GOT3 (cell line): ENCODE measurements at places on chromosomes 2 and 18.

DNA sequence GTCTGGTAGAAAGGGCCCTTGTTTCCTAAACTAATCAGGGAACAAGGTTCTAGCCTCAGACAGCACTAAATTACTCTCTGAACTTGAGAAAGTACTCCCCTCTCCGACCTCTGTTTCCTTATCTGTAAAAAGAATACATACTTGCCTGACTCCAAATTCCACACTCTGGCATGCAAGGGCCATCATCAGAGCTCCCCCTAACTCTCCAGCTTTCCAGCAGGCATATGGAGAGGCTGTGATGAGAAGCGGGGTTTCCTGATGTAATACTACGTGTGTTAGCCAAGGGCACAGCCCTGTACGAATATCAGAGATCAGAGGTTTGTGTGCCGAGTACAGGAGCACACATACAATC lies 1.8 kb upstream of the EVA1A start:
- no peak for DNase-seq

DNA sequence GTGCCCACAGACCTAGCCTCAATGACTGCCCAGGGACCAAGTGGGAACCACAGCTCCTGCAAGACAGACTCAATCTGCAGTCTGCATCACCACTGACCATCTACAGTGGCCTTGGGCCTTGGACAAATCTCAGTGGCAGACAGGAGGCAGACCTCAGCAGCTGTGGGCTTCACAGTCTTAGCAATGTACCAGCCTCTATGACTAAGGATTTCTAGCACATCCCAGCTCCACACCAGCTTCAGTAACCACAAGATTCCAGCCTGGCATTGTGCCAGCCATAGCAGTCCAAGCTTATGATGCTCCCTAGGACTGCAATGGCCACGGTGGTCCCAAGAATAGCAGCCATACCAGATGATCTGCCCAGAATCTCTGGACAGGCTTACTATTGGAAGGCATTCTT lies 19.6 kb upstream of the WDR75 start:
- no peak for DNase-seq

- DNase-seq: no peak
These were observed 79.5 kb downstream of the EPB41L3 start for GRCh38 chr18:5464251-5464650.

GRCh38 chr2:127672341-127673224 lies 2.7 kb downstream of the LIMS2 start:
- no peak for DNase-seq

DNA sequence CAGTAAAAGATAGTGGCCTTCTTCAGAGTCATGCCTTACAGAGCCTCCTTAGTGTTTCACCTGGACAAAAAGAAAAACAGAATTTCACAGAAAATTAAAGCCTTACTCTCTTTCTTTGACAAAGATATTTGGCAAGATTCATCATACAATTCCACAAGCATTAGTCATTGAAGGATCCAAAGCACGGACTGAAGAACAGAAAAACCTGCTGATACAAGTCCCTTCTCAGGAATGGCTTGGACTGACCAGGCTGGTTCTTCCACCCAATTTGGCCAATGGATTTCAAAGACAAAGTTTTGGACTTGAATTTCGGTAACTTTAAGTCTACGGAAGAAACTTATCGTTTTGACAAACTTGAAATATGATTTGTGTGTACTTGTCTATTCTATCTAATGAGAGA lies 39.1 kb upstream of the GALNT3 start:
- DNase-seq: no peak

DNA sequence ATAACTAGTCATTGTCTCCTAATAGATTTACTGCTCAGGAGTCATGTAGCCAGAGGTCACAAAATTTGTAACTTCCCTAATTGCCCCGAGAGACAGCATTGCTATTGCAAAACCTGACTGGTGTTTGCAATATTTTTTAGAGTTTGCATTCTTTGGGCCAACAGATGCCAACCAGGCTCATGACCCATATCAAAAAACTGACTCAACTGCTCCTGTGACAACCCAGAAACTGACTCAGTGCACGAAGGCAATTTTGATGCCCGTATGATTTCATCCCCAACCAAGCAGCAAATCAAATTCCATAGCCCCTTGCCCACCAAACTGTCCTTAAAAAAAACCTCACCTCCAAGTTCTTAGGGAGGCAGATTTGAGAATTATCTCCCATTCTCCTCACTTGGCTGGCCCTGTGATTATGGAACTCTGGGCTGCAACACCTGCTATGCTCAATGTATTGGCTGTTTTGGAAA lies 951.3 kb downstream of the TSN start:
- DNase-seq: no peak

DNA sequence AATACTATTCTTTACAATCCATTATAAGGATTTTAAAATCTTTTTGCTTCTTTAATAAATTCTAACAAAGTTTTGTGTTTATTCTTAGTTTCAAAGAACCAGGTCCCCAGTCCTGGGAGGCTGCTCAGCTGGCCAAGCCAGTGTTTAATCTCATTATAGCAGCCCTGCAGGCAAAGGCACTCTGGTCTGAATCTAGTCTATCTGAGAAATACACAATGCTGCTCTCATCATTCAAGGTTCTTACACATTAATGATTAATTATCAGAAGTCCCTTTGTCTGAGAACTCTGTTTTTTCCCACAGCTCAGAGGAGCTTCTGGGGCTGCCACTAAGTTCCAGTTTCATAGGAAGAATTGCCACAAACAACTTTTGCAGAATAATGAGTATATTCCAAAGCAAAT lies 27.7 kb downstream of the KCTD18 start:
- no peak for DNase-seq

DNA sequence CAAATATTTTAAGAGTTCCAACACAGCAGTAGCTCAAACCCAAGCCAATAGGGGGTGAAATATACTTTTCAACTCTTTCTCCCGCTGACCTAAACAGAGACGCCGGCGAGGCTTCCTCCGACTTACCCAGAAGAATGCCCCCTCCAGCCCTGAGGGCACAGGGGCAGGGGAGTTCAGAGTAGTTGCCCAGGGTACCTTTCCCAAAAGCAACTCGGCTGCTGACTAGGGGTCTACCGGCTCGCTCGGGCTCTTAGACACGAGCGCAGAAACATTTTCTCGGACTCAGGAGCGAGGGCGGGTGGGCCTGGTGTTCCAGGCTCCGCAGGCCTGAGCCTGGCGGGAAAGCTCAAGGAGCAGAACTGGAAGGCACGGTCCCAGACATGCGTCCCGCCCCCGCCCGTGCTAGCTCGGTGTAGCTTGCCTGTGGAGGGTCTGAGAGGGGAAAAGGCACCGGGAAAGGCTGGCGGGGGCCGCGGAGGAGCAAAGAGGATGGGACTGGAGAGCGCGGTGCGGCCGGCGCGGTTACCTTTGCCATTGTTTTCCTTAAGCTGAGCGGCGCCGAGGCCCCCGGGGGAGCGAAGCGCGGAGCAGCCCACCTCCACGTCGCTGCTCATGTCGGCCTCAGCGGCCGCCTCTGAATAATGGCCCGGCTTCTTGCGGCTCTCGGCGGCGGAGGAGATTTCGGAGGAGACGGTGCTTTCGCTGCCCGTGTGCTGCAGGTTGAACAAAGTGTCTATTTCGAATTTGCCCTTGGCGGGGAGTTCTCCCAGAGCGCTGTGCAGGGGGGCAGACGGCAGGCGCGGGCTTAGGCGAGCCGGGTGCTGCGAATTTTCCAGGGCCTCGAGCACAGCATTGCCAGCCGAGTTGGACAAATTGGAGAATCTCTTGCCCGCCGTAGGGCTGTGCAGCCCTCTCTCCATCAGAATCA lies 674 bp downstream of the EVX2 start:
- no peak for DNase-seq

GRCh38 chr2:224689539-224689938 lies 26.6 kb downstream of the CCDC195 start:
- DNase-seq: no peak

DNA sequence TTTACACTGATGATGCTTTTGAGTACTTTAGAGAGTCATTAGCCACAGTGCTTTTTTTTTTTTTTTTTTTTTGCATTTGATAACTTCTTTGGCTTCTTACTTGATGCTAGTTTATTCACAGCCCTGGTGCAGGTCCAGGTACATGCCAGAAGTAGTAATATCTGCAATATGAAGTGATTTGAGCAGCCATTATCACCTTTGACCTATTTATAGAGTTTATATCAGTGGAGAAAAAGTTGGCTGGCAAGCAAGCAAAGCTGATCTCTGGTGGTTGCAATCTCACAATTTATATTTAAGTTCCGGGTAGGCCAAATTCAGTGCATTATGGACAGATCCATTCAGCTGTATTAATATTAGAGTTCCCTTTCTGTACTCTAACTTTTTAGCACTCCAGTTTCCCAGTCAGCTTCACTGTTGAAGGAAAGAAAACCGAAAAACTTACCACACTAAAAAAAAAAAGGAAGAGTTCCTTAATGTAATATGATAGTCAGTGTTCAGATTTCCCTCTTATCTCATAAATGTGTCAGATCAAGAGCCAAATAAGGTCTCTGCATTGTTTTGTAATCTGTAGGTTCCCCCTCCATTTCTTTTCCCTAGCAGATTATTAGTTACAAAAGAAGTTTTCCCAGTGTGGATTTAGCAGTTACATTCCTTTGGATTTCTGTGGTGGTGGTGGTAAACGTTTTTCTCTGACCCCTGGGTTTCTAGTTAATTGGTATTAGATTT lies 78.6 kb downstream of the HAUS1 start:
- DNase-seq: no peak

DNA sequence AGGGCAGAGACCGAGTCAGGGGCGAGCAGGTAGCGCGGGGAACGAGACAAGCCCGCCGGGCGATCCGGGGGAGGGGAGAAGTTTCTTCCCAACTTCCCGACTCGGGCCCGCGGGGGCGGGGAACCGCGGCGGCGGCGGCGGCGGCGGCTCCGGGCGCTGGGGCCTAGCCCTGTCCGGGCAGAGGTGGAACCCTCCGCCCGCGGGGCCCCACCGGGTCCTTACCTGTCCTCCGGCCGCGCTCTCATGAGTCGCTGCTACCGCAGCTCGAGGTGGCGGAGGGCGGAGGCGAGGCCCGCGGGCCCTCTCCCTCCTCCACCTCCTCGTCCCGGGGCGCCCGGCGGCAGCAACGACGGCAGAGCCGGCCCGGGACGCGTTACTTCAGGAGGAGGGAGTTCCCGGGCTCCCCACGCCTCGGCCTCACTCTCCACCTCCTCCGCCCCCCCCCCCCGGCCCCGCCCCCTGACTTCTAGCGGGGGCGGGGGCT lies at the start of gene YES1:
Gene YES1, minus strand, starts transcription at position 351 of the 484 bp plus-strand sequence. CDS start 55,415 bp downstream, outside the sequence.
- no peak for DNase-seq

GRCh38 chr2:241802421-241803318 lies 6.3 kb upstream of the NEU4 start:
- no peak for DNase-seq

GRCh38 chr2:69755862-69756467 lies 14.0 kb downstream of the ANXA4 start:
- DNase-seq: no peak

DNA sequence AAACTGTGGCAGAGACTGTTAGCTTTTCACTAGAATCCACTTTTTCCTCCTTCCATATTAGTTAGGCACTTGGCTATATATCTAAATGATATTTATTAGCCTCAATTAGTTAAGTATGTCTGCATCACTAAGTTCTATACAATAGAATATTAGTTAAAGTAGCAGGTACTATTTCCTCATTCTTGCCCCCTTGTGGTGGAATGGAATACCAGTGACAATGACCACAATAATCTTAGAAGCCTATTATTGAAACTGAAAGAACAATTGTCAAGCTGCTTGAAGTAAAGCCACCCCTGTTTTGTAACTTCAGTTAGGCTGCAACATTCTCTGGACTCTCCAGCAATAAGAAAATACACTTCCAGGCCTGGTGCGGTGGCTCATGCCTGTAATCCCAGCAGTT lies 476.3 kb upstream of the VWC2L start:
- DNase-seq: no peak

GRCh38 chr2:25197336-25198208 lies 29.2 kb upstream of the POMC start:
- DNase-seq: no peak

DNA sequence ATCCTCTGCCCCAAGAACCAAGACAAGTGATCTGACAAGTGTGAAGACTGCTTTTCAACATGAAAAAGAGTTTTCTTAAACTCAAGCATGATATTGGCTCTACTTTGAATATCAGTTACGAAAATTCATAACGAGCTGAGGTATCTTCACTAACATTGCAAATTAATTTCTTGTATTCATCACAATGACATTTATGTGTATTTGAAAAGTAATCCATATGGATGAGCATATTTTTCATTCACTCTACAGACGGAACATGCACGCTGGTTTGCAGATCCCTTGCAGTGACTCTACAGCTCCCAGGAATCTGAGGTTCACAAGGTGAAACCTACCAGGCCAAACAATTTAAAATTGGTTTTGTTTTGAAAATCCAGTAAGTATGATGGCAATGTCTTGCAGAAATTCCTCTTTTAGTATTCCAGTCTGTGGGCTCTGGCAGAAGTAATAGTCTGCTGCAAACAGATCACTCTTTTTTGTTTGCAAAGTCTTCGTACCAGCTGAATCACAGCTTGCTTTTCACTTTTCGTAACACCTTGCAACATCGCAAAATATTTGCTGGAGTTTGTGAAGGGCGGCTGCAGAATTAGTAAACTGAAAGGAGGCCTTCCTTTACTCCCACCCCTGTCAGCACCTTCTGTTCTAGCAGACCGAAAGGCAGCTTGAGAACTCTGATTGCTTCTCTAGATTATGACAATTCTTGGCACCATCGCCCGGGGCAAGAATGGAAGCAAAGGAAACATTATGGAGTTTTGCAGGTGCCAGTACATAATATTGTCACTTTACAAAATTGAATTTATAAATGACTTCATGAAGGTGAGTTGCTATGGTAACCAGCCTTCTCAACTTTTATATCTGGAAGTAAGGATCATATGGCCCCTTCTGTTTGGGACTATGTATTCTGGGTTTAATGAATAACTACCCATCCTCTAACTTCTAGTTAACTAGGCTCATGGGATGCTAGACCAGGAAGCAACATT lies 168.7 kb downstream of the TMEM247 start:
- DNase-seq: no peak

DNA sequence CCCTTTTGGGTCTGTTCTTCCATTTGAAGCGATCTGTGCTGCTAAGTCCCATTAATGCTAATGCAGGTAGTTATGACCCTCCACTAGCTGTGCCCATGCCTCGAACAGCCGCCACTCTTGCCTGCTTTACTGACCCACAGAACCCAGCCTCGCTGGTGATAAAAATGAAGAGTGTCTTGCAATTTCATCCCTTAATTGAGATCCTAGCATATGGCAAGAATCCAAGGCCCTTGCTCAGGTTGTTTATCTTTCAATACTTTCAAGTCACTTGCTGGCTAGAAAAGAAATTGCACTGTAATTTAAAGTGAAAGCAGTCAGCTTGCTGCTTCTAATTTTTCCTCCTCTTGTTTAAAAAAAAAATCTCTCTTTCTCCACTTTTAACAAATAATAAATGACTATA lies 73.6 kb downstream of the ZNF521 start:
- no peak for DNase-seq

GRCh38 chr2:107669335-107669734 lies 157.4 kb upstream of the RGPD4 start:
- no peak for DNase-seq
